ENCODE measurements at places on chromosomes 2 and 18.

- no peak for DNase-seq
Measured at GRCh38 chr2:30157616-30158015, 10.8 kb downstream of the YPEL5 start.

- DNase-seq, result no peak
Measured at GRCh38 chr18:54918060-54918459, 41.2 kb downstream of the CCDC68 start.

GRCh38 chr2:76194031-76194775, 483.5 kb upstream of the GCFC2 start:
- DNase-seq, result no peak

- no peak for DNase-seq
Measured at GRCh38 chr2:17627434-17627833, 86.9 kb downstream of the VSNL1 start.

DNA sequence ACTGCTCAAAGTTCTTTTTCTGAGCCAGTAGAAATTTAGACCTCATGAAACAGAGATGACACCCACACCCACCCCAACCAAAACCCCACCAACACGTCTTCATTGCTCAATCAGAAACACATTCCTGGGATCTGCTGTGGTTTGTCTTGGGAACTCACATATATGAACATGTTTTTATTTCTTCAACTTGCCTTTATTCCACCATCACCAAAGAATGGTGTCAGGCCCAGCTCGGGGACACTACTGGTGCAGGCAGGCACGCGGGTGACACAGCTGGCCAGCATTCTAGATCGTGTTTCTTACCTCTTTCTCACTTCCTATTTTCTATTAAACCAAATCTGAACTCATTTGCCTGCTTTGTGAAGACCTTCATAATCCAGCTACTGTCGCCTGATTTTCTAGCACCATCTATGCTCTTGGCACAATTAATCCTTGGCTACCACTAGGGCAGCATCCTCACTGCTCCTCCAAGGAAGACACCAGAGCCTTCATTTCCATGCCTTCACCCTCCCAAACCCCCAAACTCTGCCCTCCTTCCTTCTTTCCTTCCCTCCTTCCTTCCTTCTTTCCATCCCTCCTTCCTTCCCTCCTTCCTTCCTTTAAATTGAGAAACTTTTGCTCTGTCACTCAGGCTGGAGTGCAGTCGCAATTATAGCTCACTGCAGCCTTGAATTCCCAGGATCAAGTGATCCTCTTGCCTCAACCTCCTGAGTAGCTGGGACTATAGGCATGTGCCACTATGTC, 157.1 kb downstream of the BCL2 start:
- DNase-seq, result no peak

DNA sequence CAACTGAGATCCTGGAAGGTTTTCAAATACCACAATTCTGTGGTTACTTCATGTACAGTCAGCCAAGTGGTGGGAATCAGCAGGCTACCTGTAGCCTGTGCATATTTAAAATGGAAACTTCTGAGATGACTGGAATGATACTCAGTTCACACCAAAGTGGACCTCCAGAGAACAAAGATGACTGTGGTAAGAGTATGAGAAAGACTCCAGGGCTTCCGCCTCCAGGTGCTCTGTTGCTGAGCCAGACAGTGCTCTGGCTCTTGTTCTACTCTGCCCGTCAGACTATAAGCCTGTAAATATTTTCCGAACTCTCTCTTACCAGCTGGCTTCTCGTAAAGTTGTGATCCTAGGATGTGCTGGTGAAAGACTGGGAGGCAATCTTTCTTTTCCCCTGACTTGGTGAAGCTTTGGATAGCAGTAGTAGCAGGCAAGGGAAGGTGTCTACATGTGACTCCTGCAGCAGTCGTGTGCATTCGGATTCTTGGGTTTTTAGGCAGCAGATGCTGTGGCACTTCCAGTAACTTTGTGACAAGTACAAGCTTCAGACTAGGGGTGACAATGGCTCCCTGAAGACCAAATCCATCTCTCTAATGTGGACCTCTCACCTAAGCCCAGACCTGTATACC, 23.1 kb downstream of the ST3GAL5 start:
- no peak for DNase-seq

DNA sequence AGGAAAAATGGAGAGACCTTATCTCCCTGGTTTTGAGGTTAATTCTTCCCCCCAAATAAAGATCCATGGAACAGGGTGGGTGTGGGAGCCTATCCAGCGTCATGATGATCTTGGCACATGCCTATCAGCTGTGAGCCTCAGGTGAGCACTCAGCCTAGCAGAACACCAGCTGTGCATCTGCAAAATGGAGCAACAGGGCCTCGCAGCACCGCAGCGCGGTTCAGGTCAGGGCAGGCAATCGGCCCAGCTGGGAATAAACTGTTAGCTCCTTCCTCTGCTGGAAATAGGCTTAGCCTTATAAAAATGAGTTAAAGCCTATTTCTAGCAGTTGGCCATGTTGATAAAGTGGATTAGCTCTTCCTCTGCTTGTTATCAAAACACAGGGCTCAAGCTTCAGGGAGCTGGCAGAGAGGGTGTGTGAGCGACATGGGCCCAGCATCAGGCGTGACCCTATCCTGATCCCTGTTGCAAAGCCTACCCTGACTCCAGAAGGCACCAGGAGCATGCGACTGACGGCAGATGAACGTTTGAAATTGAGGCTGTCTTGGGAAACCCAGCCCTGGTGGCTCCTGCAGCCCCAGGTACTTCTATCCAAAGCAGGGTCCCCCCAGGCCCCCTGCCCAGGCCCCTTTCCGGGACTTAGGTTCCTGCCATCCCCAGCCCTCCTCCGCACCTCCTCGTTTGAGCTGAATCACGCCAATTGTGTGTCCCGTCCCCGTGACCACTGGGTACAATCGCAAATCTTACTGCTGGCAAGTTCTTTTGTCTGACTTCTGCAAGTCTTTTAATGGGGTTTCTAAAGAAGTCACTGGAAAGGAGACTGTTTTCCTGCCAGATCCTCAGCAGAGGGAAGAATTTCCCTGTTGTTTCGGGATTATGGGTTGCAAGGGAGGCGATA, 35.4 kb downstream of the ARHGEF4 start:
- DNase-seq, result no peak

- no peak for DNase-seq
Measured at GRCh38 chr2:68643011-68643873, at the start of gene PROKR1. TSS of gene PROKR1 (plus strand) at chr2:68643579. CDS start at chr2:68645822, 2,243 bp downstream.

- DNase-seq, result no peak
Measured at GRCh38 chr18:3061581-3062312, 48.8 kb upstream of the LPIN2 start.

DNA sequence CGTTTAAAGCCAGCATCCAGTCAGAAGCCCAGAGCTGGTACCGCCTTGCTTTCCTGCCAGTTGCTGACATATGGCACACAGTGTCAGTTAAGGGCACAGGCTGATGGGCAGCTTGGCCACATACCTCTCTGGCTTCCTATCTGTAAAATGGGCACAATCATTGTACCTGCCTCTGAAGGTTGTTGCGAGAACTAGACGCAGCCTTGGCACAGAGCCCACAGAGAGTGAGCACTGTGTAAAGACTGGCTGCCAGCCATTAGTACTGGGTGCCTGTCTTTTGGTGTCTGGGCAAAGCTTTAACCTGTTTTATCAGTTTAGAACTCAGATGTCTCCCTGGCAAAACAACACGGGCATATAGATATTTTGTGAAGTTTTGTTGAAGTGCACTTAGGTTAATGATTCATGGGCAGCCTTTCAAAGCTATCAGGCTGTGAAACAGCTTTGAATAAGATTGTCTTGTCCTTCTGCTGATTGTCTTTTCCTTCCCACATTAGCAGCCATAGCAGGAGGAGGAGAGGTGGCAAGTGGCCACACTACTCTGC, 269.5 kb downstream of the NEDD4L start:
- DNase-seq, result no peak

DNA sequence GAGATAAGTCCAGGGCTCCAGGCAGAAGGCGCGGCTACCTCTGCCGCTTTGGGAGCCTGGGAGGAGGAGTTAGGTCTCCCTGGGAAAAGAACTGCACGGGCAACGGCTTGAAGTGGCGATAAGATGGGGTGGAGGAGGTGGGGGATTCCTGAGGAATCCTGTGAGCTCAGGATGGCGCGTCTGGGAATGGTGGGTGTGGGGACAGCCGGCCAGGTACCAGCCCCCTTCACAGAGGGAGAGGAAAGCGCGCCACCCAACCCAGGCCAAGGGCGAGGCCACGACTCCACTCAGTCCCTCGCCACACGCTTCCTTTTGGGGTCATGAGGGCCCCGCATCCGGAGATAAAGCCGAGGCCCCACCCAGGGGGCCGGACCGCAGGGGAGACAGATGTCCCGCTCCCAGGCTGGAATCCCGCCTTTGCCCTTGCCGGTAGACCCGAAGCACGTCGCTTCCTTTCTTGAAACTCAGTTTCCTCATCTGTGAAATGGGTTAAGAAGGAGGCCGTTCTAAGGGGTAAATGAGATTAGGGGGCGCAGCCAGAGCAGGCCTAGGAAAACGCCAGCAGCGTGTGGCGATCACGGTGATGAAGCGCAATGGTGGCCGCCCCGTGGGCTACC, 1.7 kb upstream of the CTDSP1 start:
- peak; percentile 28 for DNase-seq

DNA sequence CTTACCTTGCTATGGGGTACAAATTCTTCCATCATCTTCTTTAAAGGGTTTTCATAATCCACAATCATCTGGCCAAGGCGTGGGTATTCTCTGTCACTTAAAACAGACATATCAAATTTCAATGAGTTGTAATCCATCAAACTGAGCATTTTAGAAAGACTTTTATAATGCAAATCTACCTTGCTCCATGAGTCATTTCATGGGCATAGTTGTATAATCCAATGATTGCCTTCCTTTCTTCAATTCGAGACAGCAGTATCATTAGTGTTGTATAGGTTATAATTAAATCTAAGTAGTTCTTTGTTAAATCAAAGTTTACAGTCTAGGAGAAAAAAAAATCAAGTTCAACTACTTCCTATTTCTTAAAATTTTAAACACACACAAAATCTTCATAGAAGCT, 36.3 kb downstream of the NCKAP1 start:
- DNase-seq, result no peak

GRCh38 chr2:118565786-118566540, 281.5 kb downstream of the EN1 start:
- no peak for DNase-seq

DNA sequence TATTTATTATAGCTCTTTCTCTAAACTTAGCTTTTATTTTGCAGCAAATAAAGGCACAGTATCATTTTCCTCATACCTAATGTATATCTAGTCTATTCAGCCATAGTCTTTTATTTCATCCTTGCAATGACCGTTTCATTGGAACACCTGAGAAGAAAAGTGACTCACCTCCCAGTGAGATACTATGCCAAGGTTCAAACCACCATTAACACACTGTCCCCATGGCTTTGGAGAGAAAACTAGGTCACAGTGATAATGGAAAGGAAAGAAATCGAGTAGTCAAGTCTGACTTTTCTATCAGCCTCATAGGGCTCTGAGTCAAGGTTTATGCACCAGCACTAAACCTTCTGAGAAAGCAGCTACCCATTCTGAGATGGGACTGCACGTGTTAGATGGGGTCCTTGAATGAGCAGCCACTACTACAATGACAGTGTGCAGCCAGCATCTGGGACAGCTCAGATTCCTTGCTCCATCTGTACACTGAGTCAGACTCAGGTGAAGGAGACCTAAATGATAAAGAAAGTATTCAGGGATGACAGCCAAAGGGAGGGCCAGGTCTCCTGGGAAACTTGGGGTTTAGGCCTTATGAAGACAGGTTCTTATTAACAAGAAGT, 971.1 kb upstream of the ACVR2A start:
- peak; percentile 10 for DNase-seq

- DNase-seq, result no peak
Measured at GRCh38 chr2:174499371-174499770, 12.5 kb upstream of the GPR155 start.

GRCh38 chr2:101725515-101726192, 28.1 kb downstream of the MAP4K4 start:
- no peak for DNase-seq

GRCh38 chr2:6065703-6066102, 373.5 kb downstream of the SOX11 start:
- DNase-seq, result no peak

DNA sequence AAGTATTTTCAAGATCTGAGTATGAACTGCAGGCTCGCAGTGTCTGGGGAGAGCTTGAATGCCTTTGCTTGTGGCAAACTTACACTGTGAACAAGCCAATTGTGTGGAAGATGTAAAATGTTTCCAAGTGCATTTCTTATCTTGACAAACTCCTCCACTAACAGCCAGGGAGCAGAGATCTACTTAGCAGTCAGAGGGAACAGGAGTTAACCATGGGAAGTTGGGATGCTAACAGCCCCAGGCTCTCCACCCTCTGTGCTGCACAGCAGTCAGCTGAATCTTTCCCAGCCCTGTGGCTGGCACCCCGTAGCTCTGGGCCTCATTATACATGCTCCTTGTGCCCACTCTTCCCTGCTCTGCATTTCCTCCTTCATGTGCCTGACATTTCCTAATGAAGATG, 450.2 kb downstream of the TSN start:
- DNase-seq, result no peak

DNA sequence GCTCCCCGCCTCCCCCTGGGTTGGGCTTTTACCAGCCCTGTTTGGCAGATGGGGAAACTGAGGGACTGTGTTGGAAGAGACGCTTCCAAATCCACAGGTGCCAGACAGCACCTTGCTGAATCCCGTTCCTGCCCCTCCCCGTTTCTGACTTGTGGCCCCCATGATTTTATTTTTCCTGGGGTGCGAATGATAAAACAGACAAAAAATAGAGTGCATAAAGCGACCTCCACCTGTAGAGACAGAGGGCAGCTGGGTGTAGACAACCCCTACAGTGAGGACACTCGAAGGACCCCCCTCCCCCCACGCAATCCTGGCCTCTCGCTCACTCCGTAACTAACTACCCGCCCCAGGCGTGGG, 2.2 kb upstream of the CTDSP1 start:
- no peak for DNase-seq

- DNase-seq, result no peak
Measured at GRCh38 chr2:171921970-171922229, 361 bp upstream of the HAT1 start.

GRCh38 chr18:59694824-59695223, 2.4 kb downstream of the CCBE1 start:
- DNase-seq, result no peak

DNA sequence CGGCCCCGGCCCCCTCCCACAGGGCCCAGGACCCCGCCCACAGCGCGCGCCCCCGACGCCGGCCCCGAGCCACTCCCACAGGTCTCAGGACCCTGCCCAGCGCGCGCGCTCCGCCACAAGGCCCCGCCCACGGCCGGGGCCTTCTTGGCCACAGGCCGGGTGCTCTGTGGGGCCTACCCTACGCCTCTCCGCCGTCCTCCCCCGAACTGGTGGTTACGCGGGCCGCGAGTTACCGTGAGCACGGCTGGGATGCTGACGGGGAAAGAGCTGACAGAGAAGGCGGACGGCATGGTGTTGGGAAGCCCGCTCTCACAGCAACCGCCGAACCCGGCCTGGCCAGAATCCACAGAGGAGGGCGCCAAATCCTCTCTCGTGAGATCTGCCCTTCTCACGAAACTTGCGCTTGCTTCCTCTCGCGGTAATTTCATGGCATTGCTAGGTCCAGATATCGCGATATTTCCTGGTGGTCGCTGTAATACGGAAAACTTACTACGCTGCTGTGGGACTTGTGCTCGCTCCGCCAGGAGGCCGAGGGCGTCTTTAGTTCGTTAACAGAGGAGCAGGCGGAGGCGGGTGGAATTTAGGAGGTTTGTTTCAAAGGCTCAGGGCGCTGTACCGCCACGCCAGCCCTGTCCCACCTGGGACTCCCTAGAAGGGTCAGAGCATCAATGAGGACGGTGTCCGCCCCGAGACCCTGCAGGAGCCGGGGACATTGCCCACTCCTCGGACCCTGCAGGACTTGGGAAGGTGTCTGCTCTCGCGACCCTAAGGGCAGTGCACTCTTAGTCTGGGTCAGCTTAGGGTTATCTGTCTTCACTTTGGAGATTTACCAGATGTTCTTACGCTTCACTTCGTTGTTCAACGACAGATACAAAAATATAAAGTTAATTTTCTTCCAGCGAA, at the start of gene TMEM18:
Gene TMEM18 (minus strand): TSS at position 351 of the 903 bp plus-strand sequence. CDS start 61 bp downstream, at position 290.
- peak; percentile 98 for DNase-seq

Data from T47D (cell line).